T-helper 17 cell (primary cell): ENCODE measurements at places on chromosomes 1 and 21.
A peak's percentile ranks its signal among the peaks of the same experiment; 100 is the strongest.

- peaks cover 13% of the 10 kb centered on the region for H3K4me1 ChIP-seq
- no peak for DNase-seq
- H3K36me3 ChIP-seq = no peaks in the 10 kb centered on the region
- H3K4me3 ChIP-seq = no peak overlapping the region
- H3K27me3 ChIP-seq = no peaks in the 10 kb centered on the region
Observed at GRCh38 chr1:243264717-243265116, 8.9 kb downstream of the SDCCAG8 start.

GRCh38 chr1:145995148-145995881 is 1.1 kb downstream of the TXNIP start:
- no peak for DNase-seq
- H3K36me3 ChIP-seq = peaks cover 25% of the 10 kb centered on the region
- no peaks in the 10 kb centered on the region for H3K27me3 ChIP-seq
- peak overlapping the region; percentile 97 for H3K27ac ChIP-seq
- peak overlapping the region; percentile 99 for H3K4me3 ChIP-seq

- no peaks in the 10 kb centered on the region for H3K27me3 ChIP-seq
- no peaks in the 10 kb centered on the region for H3K4me1 ChIP-seq
- no peak for DNase-seq
Observed at GRCh38 chr1:24888971-24889676, 41.0 kb downstream of the RUNX3 start.

GRCh38 chr1:62068978-62069377 is 125.7 kb upstream of the L1TD1 start:
- no peaks in the 10 kb centered on the region for H3K27me3 ChIP-seq
- H3K4me1 ChIP-seq = peaks cover 5% of the 10 kb centered on the region
- DNase-seq = no peak
- no peak overlapping the region for H3K27ac ChIP-seq
- no peak overlapping the region for H3K4me3 ChIP-seq

- H3K36me3 ChIP-seq = no peaks in the 10 kb centered on the region
- no peak for DNase-seq
- H3K27me3 ChIP-seq = no peaks in the 10 kb centered on the region
- H3K4me3 ChIP-seq = peak overlapping the region; percentile 66
Observed at GRCh38 chr1:11740258-11741192, 4.6 kb downstream of the AGTRAP start.

- H3K36me3 ChIP-seq = no peaks in the 10 kb centered on the region
- no peak for DNase-seq
- H3K4me3 ChIP-seq = no peak overlapping the region
- peaks cover 6% of the 10 kb centered on the region for H3K4me1 ChIP-seq
Observed at GRCh38 chr1:89081005-89081404, 16.0 kb upstream of the GBP1 start.

DNA sequence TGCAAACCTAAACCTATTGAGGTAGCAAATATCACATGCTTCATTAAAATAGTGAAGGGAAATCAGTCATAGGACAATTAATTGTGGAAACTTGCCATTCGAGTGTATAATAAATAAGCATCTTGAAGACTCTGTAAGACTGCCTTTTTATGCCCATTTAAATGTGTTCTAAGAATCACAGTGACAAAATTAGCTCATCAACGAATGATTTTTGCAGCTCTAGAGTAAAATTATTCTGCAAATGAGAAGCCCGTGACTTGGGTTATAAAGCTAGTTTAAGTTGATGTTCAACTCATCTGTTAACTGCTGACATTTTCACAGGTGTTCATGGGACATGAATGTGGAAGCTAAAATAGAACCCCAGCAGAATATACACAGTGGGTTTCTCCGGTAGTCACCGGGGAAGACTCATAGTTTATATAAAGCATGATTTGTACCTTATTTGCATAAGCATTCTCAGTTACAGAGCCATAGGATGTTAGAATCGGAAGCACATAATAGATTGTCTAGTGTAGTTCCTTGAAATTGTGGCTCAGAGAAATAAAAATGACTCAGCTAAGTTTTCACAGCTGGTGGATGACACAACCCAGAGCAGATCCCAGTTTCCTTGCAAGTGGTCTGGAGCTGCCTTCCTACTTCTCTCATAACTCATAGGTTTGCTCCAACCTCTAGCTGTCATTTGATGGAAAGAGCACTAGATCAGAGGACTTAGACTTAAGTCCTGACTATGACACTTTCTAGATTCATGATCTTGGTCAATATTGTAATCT is 107.3 kb downstream of the UCHL5 start:
- no peaks in the 10 kb centered on the region for H3K27me3 ChIP-seq
- H3K27ac ChIP-seq = no peak overlapping the region
- no peak for DNase-seq
- no peaks in the 10 kb centered on the region for H3K4me1 ChIP-seq
- no peak overlapping the region for H3K4me3 ChIP-seq
- no peaks in the 10 kb centered on the region for H3K36me3 ChIP-seq

DNA sequence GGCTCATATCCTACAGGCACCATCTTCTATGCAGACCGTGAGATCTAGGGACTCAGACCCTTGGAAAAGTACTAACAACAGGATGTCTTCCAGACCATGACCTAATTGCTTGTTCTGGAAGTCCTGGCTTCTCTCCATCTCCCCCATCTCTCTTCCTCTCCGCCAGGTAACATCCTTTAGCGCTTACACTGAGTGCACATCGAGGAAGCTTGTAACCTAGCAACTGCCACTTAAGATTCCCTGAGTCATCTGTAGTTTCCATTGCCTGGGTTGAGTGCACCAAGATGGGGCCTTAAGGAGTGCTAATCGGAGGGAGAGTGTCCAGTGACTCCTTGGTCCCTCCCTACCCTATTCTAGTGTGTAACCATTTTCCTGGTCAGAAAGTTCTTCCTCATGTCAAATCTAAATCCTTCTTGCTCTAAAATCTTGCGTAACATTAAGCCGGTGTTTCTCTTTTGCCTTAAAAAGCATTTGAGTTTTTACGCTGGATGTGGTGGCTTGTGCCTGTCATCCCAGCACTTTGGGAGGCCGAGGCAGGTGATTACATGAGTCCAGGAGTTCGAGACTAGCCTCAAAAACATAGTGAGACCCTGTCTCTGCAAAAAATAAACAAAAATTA is 9.7 kb downstream of the KLHDC8A start:
- no peak for DNase-seq
- no peak overlapping the region for H3K4me3 ChIP-seq
- no peak overlapping the region for H3K27ac ChIP-seq
- peaks cover 16% of the 10 kb centered on the region for H3K4me1 ChIP-seq

GRCh38 chr1:89974256-89974655 is 20.7 kb upstream of the ZNF326 start:
- no peaks in the 10 kb centered on the region for H3K4me1 ChIP-seq
- H3K27ac ChIP-seq = no peak overlapping the region
- peaks cover 9% of the 10 kb centered on the region for H3K27me3 ChIP-seq
- H3K36me3 ChIP-seq = no peaks in the 10 kb centered on the region

DNA sequence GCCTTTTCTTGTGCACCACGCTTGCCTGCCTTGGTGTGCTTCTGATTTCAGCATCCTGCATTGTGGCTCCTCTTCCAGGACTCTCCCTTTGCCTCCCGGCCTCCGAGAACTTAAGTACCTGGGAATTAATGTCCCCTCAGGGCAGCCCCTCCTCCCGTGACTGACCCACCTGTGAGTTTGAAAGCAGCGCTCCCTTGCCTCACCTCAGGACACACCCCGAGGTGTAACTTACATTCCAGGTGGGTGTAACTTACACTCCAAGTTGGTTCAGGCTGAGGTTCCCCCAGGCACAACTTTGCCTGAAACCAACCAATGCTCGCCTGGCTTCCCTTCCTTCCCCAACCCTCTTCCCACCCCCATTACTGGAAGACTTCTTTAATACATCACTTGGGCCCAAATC is 161.4 kb downstream of the KAZN start:
- H3K4me3 ChIP-seq = no peak overlapping the region
- no peak for DNase-seq
- no peak overlapping the region for H3K27ac ChIP-seq

GRCh38 chr1:34278211-34278610 is 101.5 kb downstream of the C1orf94 start:
- no peaks in the 10 kb centered on the region for H3K36me3 ChIP-seq
- no peaks in the 10 kb centered on the region for H3K4me1 ChIP-seq
- no peak overlapping the region for H3K4me3 ChIP-seq
- DNase-seq = no peak
- peaks cover 4% of the 10 kb centered on the region for H3K27me3 ChIP-seq
- no peak overlapping the region for H3K27ac ChIP-seq

GRCh38 chr1:231814021-231814420 is 187.4 kb downstream of the DISC1 start:
- H3K27ac ChIP-seq = no peak overlapping the region
- no peaks in the 10 kb centered on the region for H3K27me3 ChIP-seq
- no peak for DNase-seq
- H3K36me3 ChIP-seq = peaks cover 5% of the 10 kb centered on the region

- H3K27me3 ChIP-seq = no peaks in the 10 kb centered on the region
- no peaks in the 10 kb centered on the region for H3K36me3 ChIP-seq
- no peak overlapping the region for H3K4me3 ChIP-seq
- H3K27ac ChIP-seq = peak overlapping the region; percentile 16
- DNase-seq = peak; percentile 56
Observed at GRCh38 chr21:45128613-45129188, 54.3 kb downstream of the ADARB1 start.
